NCI-H510A treated with DMSO at 0.1 percent for 48 hours (cell line): ENCODE measurements at places on chromosomes 13 and 19.

- no peak for DNase-seq
These were observed 143.2 kb downstream of the KATNAL1 start for GRCh38 chr13:30164146-30164545.

- no peak for DNase-seq
These were observed 2.9 kb upstream of the ATP11A start for GRCh38 chr13:112686987-112687386.

DNA sequence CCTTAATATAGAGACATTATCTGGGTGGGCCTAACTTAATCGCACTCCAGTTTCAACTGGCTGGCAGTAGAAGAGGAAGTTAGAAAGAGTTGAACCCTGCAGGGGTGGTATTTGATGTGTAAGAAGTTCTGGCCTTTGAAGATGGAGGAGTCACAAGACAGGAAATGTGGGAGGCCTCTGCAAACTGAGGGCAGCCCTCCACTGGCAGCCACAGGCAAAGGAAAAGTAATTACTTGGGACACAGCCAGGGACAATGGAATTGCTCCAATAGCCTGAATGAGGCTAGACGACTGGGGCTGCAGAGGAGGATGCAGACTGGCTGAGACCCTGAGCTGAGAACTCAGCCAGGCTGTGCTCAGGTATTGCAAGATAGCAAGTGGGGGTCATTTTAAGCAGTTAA is 703.3 kb upstream of the ARGLU1 start:
- peak; percentile 48 for DNase-seq

DNA sequence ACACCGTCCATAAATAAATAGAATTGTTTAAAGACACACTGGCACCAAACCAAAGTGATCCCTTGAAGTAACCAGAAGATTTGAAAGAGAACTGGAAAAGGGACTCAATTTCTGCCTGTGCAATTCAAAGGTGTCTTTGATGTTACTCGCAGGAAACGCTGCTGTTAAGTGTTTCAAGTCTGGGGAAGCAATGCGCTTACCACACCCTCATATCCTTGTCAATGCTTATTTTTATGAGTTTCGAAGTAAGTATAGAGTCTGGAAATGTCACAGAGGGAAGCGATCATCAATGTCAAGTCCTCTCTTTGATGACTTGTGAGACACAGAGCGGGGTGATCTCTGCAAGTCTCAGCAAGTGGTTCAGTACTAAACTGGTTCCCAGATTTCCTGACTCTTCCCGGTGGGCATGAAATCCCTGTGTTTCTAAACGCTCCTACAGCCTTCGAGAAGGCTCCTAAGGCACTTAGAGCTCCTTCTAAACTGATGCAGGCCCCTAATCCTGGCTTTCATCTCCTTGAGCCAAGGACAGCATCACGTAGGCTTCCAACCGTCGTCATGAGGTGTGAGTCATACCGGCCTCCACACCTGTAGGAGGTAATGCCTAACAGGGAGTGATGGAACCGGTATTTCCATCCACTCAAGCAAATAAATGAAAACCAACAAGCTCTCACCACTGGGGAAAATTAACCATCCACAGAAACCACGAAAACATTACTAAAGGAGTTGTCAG is 22.8 kb downstream of the SYDE1 start:
- DNase-seq = no peak

GRCh38 chr13:44523146-44524015 is 52.7 kb downstream of the TSC22D1 start:
- DNase-seq = no peak

DNA sequence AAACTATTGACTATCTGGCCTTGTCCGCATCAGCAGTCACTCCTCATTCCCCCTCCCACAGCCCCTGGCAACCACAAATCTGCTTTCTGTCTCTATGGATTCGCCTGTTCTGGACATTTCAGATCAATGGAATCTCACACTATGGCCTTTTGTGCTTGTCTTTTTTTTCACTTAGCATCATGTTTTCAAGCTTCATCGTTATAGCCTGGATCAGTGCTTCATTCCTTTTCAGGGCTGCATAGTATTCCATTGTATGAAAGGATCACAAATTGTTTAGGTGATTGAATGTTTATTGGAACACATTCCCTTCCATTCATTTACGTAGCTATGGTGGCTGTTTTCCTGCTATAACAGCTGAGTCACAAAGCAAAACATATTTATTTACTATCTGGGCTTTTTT is 7.7 kb upstream of the PGLYRP2 start:
- no peak for DNase-seq

DNA sequence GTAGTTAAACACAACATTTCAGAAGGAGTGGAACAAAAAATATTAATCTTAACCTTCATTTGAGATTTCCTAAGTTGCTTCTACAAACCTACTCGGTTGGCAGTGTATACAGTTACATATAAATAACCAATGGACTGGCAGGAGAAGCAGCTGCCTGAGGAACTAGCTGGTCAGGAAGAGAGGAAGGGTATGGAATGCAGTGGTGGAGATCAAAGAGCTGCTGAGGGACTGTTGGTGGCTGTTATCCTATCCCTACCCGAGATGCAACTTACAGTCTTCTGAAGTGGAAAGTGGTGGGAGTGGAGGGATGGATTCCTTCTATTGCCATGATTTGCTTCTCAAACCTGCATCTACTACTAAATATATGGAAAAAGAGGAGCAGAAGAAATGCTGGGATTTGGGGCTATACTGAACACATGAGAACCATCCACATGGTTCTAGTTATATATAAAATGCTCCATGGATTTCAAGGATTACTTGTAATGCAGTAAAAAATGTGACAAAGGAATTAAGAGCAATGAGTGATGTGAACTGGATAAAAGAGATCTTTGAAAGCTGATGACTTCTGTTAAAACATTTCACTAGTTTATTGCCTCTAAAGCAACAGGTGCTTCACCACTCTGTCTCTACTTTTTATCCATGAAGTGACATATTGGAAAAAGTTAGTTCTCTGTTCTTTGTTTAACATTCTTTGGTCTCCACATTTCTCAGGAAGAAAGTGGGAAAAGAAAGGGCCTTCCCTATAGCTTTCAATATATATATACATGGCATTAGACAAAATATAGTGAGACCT is 29.9 kb downstream of the MICU2 start:
- DNase-seq = peak; percentile 6

DNA sequence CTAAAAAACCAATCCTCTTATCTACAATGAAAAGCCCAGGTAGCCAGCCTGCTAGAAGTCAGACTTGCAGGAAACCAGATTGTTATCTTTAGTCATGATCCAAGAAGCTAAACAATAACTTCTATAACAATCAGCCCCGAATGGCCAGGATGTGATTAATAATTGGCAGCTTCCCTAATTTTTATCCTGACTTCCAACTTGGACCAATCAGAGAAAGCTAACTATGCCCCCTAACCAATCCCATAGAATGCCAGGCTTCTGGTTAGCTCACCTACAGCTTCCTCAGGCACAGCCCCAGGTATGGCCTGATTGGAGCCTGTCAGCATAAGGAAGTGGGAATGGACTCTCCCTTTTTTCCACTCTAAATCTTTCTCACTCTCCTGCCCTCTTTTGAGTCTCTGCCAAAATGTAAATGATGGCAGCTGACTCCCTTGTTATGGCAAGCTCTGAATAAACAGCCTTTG is 394.9 kb downstream of the DLEU7 start:
- DNase-seq = peak; percentile 37

GRCh38 chr19:2867025-2867991 is at the start of gene ZNF556:
TSS of gene ZNF556 (plus strand) at chr19:2867335. CDS start at chr19:2867422, 87 bp downstream.
- DNase-seq = no peak

DNA sequence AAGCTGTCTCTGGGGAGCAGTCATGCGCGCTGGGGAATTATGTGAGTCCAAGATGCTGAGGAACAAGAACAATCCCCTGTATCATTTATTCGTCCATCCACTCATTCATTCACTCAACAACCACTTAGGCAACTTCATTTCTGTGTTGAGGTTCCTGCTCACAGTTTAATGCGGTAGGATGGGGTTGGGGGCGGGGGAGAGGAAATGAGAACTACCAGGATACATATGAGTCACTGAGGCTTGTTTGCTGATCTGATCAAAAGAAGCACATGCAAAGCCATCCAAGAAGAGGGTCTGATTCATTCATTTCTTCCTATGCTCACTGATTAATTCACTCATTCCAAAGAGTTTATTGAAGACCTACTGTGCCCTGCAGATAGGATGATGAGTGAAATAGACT is 20.9 kb downstream of the ZNF536 start:
- no peak for DNase-seq

DNA sequence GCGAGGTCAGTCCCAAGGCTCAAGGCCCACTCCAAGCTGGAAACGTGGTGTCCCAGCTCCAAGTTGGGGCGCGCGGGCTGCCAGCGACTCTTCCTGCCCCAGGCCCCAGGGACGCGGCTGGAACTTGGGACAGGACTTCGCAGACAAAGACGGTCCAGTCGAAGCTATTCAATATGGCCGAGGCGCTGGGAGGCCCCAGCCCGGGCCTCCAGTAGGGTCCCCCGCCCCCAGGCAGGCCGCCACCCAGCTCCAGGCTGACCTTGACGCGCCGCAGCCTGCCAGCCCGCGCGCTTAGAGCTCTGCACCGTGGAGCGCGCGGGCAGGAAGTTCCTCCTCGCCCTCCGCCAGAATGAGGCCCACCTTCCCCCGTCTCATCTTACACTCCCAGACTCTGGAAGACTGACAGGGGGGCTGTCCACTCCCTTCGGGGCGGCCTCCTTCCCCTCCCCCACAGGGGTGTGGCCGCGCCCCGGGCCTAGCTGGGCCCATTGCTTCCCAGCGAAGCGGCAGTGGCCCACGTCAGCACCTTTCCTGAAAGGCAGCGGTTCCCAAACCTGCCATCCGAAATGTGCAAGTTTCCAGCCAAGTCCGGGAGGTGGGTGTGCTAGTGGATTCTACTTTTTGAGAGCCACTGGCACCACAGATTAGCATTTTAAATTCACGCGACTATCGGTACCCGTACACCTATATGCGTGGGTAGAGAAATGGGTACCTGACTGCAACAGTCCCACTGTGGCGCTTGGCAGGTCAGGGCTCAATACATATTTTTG is at the start of gene CCDC8:
TSS of gene CCDC8 (minus strand) at position 303 of the 770 bp plus-strand sequence. CDS start 754 bp downstream, outside the sequence.
- DNase-seq = peak; percentile 90

- DNase-seq = no peak
These were observed 4.2 kb upstream of the DAPK3 start for GRCh38 chr19:3975144-3975543.

DNA sequence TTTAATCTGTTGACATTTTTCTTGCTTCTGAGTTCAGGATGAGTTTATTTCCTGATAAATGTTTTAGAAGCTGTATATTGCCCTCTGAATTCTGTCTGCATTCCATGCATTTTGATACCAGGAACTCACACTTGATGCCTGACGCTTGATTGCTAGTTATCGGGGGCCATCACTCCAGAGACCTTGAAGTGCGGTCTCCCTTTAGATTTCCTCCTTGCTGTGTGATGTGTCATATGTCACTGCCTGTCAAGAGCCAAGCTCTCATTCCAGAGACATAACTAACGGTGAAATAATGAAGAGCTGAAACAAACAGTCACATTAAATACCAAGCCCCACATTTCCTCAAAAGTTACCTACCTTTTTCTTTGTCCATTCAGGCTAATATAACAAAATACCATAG is 155.5 kb downstream of the TNFSF13B start:
- DNase-seq = no peak

DNA sequence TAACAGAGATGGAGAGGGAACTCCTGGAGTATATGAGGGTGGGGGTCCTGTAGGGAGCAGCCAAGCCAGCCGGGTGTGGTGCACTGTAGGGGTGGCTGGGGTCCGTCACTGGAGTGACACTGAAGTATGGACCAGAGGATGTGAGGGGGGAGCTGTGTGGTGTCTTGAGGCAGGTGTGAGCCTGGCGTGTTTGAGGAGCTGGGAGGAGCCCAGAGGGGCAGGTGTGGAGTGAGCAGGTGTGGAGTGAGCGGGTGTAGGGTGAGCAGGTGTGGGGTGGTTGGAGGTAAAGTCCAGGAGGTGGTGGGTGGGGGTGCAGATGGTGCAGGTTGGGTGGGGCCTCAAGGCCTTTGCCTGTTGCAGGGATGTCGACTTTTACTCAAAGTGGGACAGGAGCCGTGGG is 5.9 kb downstream of the B3GNT8 start:
- peak; percentile 86 for DNase-seq

DNA sequence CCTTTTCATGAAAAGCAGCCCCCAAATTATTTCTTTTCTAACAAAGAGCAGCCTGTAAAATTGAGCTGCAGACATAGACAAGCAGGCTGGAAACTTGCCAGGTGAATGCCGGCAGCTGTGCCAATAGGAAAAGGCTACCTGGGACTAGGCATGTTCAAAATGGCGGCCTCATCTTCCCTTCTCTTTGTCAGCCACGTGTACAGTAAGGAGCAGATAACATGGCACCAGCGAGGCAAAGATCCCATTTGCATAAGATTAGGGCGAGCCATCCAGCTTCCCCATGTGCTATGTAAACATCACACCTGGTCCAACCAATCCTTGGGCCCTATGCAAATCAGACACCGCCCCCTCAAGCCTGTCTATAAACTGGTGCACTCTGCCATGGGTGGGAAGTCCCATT is 31.2 kb upstream of the CACNA1A start:
- peak; percentile 62 for DNase-seq

DNA sequence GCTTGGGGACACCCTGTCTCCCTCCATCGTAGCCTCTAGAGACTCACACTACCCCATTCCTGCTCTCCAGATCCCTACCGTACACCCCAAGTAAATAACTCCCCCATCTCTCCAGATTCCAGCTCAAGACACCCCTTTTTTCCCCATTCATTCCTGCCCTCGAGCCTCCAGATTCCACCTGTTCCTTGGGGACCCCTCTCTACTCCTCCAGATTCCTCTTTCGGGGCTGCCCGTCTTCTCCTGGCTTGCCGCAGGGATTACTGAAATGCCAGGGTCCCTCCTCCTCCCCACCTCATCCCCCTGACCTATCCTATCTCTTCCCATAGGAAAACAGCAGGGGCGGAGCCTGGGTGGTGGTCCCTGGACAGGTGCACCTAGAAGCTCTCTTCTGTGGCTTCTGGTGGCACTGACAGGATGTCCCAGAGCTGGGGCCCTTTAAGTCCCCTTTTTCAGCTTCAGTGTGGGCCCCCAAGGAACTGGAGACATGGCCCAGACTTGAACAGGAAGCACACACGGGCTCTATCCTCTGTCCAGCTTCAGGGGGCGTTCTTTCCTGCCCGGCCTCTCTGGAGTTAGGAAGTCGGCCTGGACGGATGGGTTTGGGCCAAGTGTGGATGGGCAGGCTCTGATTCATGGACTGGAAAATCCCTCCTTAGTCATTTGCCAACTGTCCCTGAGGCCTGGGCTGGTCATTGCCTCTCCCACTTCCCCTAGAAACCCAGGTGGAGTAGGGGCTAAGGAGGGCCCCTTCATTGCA is 1.2 kb downstream of the ZSWIM4 start:
- no peak for DNase-seq

GRCh38 chr13:42977219-42977659 is 14.8 kb downstream of the EPSTI1 start:
- DNase-seq = no peak

- no peak for DNase-seq
These were observed 15.4 kb upstream of the CD22 start for GRCh38 chr19:35313587-35313986.

- DNase-seq = no peak
These were observed 1146.9 kb downstream of the OLFM4 start for GRCh38 chr13:54175466-54175865.

GRCh38 chr19:4042064-4042730 is 24.5 kb downstream of the ZBTB7A start:
- no peak for DNase-seq

GRCh38 chr19:46954993-46955812 is 64.4 kb upstream of the NPAS1 start:
- DNase-seq = peak; percentile 40

- peak; percentile 76 for DNase-seq
These were observed at the start of gene PTOV1 for GRCh38 chr19:49850487-49851342. TSS of gene PTOV1 (plus strand) at chr19:49851159.
